ENCODE measurements at places on chromosomes 1 and 21.

DNA sequence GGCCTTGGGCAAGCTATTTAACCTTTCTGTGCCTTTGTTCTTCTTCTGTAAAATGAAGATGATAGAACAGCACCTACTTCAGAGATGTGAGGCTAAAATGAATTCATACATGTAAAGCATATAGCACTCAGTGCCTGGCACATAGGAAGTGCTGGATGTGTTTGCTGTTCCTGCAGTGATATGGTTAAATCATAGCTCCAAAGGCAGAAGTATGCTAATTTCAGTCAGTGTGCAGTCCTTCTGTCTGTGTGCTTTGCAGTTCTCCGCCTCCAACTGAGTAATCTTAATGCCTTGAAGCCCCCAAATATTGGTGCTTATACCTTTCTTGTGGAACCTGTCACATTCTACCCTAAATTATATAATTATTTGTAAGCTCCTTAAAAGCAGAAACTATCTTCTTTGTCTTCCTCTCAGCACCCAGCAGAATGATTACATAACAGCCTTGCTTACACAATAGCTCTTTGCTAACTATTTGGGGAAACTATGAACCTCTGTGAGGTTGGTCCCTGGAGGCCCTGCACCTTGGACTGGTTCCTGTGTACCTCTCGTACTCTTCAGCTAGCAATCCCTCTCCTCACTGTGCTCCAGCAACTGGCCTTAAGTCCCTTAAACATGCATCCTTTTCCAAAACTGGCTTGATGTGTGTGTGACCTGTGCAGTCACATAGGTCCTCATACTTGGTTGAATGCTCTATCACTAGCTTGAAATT lies 57.0 kb upstream of the CACYBP start:
- no peak for DNase-seq

GRCh38 chr1:99672530-99673213 lies 26.8 kb downstream of the PALMD start:
- DNase-seq: no peak

DNA sequence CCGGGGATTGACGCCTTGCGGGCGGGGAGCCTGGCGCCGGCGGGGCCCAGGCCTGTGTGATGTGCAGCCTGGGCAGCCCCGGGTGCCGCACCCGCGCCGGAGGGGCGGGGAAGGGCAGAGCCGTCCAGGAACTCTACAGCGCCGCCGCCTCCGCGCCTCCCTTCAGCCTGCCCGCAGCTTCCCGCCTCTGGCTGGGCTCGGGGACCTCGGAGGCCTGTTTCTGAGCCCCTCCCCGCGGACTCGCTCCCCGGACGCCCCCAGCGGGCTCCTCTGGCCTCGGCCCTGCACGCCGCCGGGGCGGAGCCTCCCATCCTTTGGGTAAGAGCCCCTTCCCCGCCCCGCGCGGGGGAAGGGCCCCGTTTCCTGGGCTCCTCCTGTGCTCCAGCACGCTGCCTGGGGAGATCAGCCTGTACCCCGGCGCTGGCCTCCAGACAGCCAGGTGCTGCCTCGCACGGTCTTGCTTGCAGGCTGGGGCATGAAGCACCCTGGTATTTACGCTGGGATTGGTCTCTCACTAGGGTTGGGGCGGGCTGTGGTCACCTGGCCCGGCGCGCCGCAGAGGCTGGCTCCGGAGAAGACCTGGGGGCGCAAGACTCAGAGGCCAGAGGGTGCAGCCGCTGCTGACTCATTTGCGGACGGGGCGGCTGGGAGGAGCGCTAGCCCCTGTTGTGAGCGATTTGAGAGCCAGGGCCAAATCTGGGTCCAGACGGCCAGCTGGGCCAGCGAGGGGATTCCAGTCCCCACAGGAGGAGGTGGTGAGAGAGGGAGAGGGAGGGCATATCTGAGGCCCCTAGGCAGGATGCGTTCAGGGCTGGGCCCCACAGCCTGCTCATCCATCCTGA lies 5.7 kb upstream of the ACOT11 start:
- DNase-seq: peak; percentile 99

DNA sequence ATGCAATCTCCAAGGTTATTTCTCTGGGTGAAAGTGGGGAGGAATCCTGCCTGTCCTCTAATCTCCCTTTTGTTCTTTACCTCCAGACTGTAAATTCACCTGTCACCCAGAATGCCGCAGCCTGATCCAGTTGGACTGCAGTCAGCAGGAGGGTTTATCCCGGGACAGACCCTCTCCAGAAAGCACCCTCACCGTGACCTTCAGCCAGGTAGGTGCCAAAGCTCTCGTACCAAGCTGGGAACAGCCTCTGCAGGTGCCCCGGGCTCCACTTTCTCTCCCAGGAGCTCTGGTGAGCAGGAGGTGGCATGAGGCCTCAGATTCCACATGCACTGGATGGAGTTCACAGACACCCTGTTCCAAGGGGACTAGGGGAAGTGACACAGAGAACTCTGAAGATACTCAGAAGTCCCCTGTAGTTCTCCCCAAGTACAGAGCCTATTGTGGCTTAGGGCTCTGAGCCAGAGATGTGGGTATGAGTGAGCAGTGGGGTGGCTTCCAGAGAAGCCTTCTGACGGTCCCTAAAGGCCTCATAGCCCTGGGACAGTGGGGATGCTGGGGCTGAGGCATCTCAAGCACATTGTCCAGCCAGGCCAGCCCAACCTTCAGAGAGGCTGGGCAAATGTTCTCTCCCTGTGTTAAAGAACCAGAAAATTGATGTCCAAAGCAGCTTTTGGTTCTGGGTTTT lies 30.9 kb downstream of the RASSF5 start:
- DNase-seq: no peak

- DNase-seq: peak; percentile 95
These were observed 135.4 kb downstream of the PROX1 start for GRCh38 chr1:214123061-214123784.

- peak; percentile 27 for DNase-seq
These were observed 12.9 kb upstream of the RNU1-4 start for GRCh38 chr1:16727190-16728111.

GRCh38 chr1:206803221-206803730 lies 31.0 kb upstream of the IL10 start:
- DNase-seq: no peak

GRCh38 chr1:151458802-151459330 lies 428 bp downstream of the POGZ start:
- DNase-seq: peak; percentile 81

- DNase-seq: peak; percentile 16
These were observed 88.3 kb upstream of the NGF start for GRCh38 chr1:115426231-115426771.

DNA sequence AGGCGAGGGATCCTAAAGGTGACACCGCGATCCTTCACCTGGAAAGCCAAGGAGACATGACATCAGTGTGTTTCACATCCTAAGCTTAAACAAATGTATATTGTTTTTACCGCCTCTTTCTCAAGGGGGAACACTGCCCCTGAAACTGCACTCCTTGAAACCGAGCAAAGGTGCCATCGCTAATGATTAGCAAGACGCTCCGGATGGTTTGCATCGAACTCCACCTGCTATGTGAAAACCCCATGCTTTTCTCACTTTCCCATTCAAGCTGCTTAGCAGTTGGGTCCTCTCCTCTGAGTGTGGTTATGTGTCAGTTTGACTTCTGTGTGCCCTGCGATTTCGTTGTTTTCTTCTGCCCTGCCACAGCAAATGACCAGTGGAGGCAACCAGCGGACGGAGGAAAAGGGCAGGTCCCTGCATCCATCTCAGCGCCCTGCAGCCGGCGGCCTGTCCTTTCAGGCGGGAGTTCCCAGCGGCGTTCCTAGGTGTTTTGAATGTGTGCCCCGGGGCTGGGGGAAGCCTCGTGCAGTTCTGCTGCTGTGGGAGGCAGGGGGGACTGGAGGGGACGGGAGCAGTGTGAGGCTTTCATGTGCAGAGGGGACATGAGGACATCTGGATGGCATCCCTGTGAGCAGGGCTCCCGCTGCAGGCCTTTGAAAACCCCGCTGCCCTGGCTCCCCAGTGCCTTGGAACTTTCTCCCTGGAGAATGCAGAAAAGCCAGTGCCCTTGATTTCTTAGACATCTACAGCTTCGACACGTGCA lies 16.1 kb downstream of the ZBTB18 start:
- no peak for DNase-seq

- DNase-seq: no peak
These were observed 21.6 kb upstream of the TRABD2B start for GRCh38 chr1:48018799-48019198.

DNA sequence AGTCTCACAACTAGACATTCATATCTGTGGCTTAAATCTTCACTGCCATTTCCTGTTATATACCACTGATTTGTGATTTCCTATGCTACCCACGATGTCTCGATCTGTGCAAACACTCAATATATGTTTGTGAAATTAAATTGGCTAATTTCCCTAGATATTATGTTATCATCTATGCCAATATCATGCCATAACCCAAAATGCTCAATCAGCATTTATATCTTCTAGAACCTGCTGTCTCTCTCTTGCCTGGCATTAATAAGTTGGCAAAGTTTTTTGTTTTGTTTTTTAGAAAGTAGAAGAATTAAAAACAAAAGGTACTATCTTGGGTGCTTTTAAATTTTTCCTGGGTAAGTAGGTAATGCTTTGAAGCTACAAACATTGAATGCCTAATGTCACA lies 358.5 kb upstream of the DAB1 start:
- no peak for DNase-seq

- DNase-seq: no peak
These were observed 213.8 kb upstream of the JUN start for GRCh38 chr1:58997637-58998036.

DNA sequence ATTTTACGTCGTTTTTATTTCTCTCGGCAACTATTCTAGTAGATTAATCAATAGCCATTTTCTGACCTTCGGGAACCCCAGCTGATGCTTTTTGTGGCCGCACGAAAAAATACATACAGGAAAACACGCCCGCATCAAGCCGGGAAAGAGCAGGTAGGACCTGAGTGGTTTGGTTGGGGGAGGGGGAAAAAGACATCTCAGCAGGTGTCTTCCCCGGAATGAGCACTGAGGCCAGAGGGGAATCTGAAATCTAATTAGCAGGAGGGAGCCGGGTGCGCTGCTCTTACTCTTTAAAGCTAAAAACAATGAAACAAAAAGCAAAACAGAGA lies 618 bp upstream of the FOXD3 start:
- no peak for DNase-seq

GRCh38 chr1:91428182-91428798 lies 23.7 kb upstream of the HFM1 start:
- DNase-seq: peak; percentile 66

- no peak for DNase-seq
These were observed 285.9 kb upstream of the NR5A2 start for GRCh38 chr1:199741586-199741985.

- DNase-seq: peak; percentile 71
These were observed 951 bp downstream of the SYDE2 start for GRCh38 chr1:85199667-85200462.

GRCh38 chr1:186535388-186536133 lies 74.6 kb upstream of the PDC start:
- no peak for DNase-seq

DNA sequence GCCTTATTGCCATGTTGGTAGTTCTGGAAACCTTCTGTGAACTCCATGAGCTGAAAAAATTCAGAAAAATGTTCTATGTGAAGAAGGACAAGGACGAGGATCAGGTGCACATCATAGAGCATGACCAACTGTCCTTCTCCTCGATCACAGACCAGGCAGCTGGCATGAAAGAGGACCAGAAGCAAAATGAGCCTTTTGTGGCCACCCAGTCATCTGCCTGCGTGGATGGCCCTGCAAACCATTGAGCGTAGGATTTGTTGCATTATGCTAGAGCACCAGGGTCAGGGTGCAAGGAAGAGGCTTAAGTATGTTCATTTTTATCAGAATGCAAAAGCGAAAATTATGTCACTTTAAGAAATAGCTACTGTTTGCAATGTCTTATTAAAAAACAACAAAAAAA lies 57.4 kb downstream of the KCNK1 start:
- DNase-seq: no peak

DNA sequence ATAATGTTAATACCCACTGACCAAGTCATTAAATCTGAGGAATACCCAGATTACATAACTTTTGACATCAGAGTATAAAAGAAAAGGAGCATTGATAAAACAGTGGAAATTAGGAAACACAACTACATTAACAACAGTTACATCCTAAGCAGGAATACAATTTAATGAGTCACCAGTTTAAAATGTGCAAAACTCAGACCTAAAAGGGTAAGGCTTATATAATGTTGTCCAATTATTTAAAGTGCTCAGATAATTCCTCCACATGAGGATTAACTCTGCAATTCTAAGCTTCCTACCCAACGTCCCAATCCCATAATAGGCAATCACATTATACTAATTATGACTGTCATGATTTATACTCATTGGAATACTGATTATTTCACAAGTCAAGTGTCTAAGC lies 50.5 kb downstream of the ABL2 start:
- no peak for DNase-seq

- no peak for DNase-seq
These were observed 225.6 kb downstream of the BRINP3 start for GRCh38 chr1:190252046-190252445.

- no peak for DNase-seq
These were observed 111.6 kb upstream of the ERRFI1 start for GRCh38 chr1:8137481-8138244.

GRCh38 chr21:27333096-27333495 lies 366.2 kb upstream of the ADAMTS5 start:
- DNase-seq: no peak

DNA sequence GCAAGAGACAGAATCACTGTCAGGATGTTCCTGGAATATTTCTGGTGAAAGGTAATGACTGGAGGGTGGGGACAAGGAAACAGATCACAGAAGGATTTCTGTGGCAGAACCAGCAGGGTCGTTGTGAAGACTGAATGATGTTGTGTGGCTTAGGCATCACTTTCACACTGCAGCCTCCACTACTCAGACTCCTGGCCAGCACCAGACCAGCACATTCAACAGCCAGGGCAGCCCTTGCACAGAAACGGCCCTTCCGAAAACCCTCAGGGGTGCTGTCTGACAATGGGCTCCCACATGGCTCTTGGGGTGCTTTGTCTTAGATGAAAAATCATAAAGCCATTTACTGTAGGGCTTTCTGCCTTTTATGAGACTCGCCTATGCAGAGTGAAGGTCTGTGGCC lies 3.8 kb upstream of the RAB7B start:
- DNase-seq: no peak

- no peak for DNase-seq
These were observed 14.1 kb downstream of the KIF26B start for GRCh38 chr1:245168906-245169305.

- no peak for DNase-seq
These were observed 28.0 kb downstream of the FUBP1 start for GRCh38 chr1:77950873-77951272.

DNA sequence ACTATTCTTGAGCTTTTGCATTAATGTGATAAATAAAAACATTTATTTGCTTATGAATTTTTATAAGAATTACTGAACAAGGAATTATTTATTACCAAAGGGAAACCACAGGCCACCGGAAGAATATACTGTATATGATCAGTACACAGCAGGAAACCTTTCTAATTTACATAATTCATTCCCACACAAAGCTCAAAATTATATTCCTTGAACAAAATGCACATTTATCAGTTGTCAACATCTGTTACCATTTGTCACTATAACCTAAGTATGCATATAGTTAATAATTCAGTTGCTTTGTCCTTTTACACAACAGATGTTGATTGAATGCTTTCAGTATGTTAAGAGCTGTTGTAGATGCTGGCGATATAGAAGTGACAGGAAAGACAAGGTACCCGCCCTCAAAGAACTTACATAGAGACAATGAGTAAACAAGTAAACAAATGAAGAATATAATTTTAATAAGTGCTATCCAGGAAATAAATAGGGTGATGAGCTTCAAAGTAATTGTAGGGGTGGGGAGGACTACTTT lies 27.2 kb downstream of the VPS45 start:
- DNase-seq: no peak

Measured in DMS53 (cell line).